Hippocampal formation (tissue), 2 donors: ENCODE measurements at places on chromosomes 12 and 14.
A peak's percentile ranks its signal among the peaks of the same experiment; 100 is the strongest.

- no peak for DNase-seq
These were observed 94.7 kb downstream of the SLC5A8 start for GRCh38 chr12:101115326-101115725.

DNA sequence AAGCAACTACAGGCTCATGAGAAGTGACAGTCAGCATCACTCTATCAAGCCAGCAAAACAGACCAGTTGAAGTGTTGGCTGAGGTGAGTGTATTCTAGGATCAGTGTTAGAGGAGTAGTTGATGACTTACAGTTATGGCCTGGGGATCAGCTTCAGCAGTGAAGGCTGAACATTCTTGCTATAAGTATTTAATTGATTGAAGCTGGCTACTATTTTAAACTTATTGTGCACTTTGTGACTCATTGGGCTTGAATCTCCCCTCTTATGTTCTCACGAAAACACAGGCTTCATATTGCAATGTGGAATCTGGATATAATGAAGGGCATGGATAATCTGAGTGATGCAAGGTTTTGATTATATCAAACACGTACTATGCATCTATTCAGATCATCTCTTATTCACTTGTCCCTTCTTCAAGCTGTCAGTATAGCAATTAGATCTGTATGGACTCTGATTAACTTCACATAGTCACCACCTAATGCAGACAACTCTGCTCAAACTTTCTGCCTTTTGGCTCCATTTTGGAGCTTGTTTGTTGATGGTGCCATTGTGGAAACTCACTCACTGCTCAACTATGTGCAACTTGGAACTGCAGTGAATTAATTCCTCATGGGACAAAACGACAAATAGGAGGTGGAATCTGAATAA, 309.2 kb downstream of the SLC16A7 start:
- no peak for DNase-seq

DNA sequence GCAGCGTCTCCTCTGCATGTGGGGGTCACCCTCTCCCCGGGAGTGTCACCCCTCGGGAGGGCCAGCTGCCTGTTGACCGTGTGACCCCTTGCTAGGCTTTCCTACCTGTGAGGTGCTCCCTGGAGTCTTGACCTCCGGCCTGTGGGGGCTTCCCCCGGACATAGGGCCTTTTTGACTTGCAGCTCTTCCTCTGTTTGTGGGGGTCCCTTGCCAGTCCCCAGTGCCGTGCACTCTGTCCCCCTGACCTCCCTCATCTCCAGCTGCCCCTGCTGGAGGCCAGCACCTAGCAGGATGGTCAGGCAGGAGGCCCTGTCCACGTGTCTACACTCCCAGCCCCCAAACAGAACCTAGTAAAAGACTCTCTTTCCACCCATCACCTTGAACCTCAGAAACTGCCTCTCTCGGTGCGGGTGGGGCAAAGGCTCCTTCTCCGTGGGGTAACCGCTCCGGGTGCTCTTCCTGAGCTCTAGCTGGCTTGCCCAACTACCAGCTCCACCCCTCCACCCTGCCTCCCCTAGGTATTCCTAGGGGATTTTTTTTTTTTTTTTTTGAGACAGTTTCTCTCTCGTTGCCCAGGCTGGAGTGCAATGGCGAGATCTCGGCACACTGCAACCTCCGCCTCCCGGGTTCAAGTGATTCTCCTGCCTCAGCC, 810 bp downstream of the AACS start:
- DNase-seq: no peak

GRCh38 chr14:89489761-89490437, 72.9 kb upstream of the FOXN3 start:
- DNase-seq: no peak

GRCh38 chr12:37666069-37666781, 650.3 kb upstream of the ALG10B start:
- DNase-seq: no peak

GRCh38 chr12:130335517-130336392, 1.9 kb upstream of the PIWIL1 start:
- DNase-seq: peak; percentile 54

- DNase-seq: no peak
These were observed 32.4 kb downstream of the CCDC59 start for GRCh38 chr12:82325540-82326336.
